ENCODE measurements at places on chromosomes 2 and 18. TPM values are rescaled to one million over a fixed set of nuclear protein-coding genes. Genes with fewer than 3 reads are reported as not detected.

Gene TMEFF2
- 1.6 TPM for total RNA-seq

GRCh38 chr2:235439959-235440662 is 53.7 kb upstream of the AGAP1 start:
- no peak for DNase-seq

- DNase-seq, result no peak
These were observed 65.4 kb downstream of the SMAD7 start for GRCh38 chr18:48885266-48885923.

GRCh38 chr2:86050301-86050700 is 55.4 kb downstream of the POLR1A start:
- DNase-seq, result no peak
